NCI-H774 (cell line): ENCODE measurements at places on chromosomes 6 and 20.

- no peak for DNase-seq
Observed at GRCh38 chr20:45593498-45593897, 14.4 kb upstream of the WFDC8 start.

GRCh38 chr20:41230136-41230535 is 87.4 kb downstream of the ZHX3 start:
- DNase-seq, result no peak

- no peak for DNase-seq
Observed at GRCh38 chr6:137536104-137536773, 42.0 kb upstream of the OLIG3 start.

GRCh38 chr6:39425346-39426072 is 103.0 kb upstream of the KCNK16 start:
- DNase-seq, result peak; percentile 27

DNA sequence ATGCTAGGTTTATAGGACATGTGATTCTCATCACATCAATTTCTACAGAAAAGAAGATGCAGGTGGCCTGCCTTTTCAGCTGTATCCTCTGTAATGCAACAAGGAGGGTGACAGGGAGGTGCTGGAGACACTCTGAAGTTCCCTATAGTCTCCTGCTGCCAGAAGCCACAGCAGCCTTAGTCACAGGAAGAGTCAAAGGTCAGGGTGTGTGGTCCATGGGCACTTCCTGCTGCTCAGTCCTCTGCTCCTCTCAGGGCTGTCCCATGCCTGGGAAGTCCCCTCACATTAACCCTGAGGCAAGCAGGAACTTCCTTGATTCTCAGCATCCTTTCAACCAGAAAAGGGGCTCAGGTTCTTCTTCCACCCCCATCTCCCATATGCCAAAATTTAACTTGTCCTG is 144.8 kb upstream of the FOXA2 start:
- no peak for DNase-seq

DNA sequence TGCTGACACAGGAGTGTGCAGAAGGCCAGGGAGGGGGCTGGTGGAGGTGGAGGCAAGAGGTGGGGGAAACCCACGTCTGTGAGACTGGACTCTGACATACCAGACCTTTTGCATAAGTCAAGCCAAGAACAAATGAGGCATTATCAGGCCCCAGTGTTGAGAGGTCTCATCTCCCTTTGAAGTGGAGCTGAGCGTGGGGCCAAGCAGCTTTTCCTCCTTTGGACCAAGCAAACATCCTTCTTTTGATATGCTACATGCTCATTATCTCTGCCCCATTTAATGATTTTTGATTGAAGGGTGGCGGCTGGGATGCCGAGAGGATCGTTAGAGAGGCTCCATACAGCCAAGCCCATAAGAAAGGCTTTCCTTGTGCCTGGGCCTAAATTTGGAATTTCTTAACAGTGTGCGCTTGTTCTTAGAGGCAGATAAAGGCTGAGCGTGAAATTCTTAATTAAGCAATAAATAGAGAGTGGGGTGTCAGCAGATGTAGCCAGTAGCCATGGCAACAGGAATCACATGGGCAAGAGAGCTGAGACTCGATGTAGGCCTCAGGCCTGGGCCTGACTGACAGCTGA is 244.5 kb downstream of the PKHD1 start:
- DNase-seq, result no peak

DNA sequence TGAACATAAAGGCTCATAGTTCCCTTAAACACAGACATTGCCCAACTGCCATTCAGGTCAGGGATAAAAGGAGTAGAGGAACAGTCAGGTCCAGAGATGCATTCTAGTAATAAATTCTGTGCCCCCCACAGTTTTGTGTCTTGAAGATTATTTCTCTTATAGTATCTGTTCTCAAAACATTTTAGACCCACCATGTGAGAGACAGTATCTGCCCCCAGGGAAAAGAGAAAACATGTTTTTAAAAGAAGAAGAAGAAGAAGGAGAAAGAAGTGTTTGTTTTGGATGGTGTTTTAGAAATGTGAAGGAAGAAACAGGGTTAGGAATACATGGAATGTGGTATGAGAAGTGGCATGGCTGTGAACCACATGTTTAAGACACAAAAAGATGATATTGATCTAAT is 629.6 kb upstream of the EPHA7 start:
- no peak for DNase-seq

DNA sequence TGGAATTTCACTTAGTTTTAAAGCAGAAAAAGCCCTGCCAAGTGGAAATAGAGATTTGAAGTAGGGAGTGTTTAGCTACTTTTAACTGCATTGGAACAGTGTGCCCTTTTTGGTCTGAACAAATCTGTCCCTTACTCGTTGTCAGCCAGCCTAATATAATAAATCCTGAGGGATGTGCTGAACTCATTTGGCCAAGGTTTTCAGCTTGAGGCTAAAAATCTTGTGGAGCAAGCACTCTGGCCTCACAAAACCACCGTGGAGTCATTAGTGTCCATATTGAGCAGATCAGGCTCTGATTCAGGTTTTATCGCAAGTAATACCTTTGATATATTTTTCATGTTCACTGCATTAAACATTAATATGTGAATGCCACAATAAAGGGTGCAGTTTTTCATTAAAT is 383.5 kb downstream of the FRK start:
- no peak for DNase-seq

DNA sequence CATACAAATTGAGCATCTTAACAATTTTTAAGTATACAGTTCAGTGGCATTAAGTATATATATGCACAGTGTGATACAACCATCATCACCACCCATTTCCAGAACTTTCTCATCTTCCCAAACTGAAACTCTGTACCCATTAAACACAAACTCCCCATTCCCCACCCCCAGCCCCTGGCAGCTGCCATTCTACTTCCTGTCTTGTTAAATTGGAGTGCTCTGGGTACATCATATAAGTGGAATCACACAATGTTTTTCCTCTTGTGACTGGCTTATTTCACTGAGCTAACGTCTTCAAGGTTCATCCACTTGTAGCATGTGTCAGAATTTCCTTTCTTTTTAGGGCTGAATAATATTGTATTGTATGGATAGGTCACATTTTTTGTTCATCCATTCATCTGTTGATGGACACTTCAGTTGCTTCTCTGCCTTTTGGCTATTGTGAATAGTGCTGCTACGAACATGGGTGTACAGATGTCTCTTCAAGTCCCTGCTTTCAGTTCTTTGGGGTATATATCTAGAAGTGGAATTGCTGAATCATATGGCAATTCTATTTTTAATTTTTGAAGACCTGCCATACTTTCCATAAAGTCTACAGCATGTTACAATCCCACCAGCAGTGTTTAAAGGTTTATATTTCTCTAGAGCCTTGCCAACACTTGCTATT is 19.6 kb upstream of the RREB1 start:
- DNase-seq, result no peak

DNA sequence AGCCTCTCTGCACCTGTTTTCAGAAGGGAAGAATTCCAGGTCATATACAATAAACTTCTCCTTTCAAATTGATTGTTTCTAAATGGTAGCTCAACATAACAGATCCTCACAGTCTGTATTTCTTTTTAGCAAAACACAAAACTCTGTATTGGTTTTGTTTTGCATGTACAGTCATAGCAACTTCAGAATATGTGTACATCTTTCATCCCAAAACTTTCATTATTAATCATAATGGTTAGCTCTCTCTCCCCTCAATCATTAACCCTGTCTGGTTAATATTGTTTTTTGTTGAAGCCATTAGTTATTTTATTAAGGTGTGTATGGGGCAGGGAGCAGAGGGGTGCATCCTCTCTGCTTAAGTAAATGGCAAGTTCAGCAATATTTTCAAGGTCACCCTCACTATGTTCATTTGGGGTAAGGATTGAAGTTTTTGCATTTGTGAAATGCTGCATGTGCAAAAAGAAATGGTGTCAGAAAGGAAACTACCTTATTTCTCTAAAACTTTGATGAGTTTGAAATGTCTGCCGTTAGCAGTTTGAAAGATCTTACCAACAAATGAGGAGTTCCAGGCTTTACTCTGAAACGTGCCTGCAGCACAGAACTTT is 136.8 kb upstream of the BTBD3 start:
- DNase-seq, result no peak

DNA sequence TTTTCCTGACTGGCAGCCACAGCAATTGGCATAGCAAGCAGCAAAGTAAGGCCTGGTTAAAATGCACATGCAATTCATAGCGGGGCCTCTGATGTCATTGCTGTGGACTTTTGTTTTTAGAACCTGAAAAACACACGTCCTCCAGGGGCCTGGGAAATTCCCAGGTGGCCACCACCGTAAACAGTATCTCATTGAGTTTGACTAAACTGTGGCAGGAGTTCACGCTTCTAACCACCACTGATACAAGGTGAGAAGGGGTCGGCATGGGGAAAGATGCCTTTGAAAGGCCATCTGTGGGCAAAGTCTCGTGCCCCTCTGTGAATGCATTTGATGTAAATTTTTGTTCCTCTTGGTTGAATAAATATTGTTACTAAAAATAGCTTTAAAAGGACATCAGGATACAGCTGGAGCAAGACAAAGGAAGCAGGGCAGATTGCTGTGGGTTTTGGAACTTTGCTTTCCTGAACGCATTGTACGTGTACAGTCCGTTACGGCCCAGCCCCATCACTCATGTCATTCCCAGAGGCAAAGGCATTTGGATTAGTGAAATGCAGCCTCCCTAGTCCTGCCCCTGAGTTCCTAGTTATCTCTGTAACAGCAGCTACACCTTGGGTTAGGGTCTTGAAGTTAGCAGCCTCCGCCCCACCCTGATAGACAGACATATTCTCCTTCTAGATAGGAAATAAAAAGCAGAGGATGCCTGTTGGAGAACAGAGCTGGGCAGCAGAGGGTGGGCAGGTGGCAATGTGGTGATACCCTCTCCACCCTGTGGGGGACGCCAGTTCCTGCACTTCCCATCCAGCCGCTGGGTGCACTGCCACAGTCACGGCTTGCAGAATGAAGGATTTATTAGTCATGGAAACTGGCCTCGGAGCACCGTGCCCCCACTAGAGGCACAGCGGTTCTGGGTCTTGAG is 80.3 kb downstream of the ZDHHC14 start:
- peak; percentile 11 for DNase-seq

DNA sequence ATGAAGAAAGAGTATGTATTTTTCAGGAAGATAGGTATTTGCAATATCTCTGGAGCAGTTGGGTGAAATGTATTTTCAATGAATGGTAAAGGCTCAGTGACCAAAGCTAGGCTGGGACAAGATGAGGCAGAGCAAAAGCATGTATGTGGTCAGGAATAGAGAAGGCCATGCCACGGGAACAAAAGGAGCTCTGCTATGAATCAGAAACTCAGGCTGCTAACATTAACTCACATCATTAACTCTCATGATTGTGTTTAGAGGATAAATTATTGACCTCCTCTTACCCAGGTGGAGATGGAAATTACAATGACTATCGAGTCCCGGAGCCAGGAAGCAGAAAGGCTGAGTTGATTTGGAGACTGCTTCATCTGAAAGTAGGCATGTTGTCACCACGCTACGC is 220.2 kb downstream of the FUT9 start:
- no peak for DNase-seq
